Left hindlimb (tissue), 1 donor: ENCODE measurements at places on chromosomes 16 and 17.

- peak; percentile 83 for DNase-seq
These were observed 98.9 kb downstream of the AATF start for GRCh38 chr17:37047631-37048104.

GRCh38 chr17:28346199-28346580 lies 10.6 kb downstream of the TNFAIP1 start:
- DNase-seq = no peak

GRCh38 chr17:44543213-44543904 lies 13.9 kb upstream of the FZD2 start:
- peak; percentile 73 for DNase-seq

GRCh38 chr17:62093188-62094155 lies 28.4 kb upstream of the MED13 start:
- no peak for DNase-seq

DNA sequence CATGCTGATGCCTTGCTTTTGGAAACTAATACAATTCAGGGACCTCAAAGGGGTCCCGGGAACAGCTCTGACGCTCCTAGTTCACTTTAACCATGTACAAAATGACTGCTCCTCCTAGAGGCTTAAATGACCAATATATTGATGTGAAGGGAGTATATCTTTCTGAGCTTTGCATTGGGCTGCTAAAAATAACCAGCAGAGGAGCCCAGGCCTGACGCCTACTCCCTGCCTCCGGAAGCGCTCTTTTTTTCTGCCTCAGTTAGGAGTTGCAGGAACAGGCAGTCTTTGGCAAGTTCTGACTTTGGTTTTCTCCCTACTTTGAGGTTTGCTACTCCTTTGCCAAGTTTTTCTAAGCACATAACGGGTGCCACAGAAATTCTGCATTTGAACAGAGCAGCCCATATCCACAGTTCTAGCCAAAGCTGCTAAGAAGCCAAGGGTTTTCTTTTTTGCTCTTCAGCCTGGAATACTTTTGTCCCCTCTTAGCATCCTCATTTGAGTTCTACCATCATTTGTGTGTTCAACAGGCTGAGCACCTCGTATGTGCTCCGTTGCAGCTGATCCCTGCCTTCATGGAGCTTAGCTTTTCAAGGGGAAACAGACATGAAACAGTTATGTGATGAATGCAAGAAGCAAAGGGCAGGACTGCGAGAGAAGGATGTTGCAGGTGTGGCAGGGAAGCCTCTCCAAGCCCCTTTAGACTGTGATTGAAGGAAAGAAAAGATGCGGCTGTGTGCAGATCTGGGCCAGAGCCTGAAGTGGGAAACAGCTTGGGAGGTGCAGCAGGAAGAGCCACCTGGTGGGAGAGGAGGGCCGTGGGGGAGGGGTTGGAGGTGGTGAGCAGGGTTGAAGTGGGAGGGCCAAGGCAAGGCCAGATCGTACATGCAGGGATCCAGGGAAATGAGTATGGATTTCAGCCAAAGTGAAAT lies 2.8 kb upstream of the NAGPA start:
- DNase-seq = peak; percentile 33

- DNase-seq = no peak
These were observed 152.4 kb downstream of the ZNF423 start for GRCh38 chr16:49703483-49703882.

DNA sequence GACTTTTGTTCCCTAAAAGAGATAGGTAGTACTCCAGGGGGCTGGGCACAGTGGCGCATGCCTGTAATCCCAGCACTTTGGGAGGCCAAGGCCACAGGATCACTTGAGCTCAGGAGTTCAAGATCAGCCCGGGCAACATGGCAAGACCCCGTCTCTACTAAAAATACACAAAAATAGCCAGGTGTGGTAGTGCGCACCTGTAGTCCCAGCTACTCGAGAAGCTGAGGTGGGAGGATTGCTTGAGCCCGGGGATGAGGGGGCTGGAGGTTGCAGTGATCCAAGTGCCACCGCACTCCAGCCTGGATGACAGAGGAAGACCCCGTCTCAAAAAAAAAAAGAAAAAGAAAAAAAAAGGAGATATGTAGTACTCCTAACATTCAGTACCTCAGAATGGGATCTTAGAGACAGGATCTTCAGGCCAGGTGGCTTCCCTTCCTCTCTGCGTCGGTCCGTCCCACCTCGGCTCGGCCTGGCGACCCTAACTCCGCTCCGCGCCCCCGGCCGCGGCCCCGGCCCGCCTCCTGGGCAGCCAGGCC lies 89.6 kb downstream of the CDC27 start:
- DNase-seq = no peak

- DNase-seq = no peak
These were observed 10.8 kb upstream of the CDR2 start for GRCh38 chr16:22385196-22385595.

DNA sequence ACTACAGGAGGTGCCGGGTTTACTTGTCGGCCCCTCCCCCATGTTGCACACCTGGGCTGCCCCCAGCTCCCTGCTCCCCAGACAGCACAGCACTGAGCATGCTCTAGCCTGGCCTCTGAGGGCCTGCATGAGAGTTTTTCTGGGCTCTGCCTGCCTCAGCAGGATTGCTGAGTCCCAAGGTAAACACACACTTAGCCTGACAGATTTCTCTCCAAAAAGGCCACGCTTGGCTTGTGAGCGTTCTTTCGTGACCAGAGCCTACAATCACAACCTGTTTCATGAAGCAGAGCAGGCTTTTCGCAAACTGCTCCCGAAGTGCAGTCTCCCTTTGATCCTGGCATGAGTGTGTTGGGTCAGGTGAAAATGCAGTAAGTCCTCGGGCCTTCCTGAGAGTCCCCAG lies 9.8 kb upstream of the CD300E start:
- no peak for DNase-seq

GRCh38 chr16:2980227-2981176 lies at the start of gene PKMYT1:
Gene PKMYT1, minus strand, starts transcription at chr16:2980446. Its CDS starts 789 bp downstream, at chr16:2979657.
- peak; percentile 95 for DNase-seq

GRCh38 chr16:4537376-4538343 lies 913 bp downstream of the CDIP1 start:
- no peak for DNase-seq

DNA sequence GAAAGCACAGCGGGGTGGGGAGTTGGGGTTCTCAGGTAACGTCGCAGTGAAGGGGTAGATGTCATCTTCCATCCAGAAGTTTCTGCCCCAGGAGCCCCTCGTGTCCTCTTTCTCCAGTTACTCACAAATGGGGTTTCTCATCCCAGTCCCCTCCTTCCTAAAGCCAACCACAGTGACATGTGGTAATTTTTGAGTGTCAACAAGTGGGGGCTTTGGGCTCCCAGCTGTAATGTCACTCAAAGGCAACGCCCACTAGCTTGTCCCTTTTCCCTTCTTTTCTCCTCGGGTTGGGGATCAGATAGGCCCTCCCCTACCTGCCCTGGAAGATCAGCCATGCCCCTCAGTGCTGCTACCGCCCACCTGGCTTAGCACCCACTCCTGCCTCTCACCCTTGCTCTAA lies 14.4 kb downstream of the IRX5 start:
- DNase-seq = no peak

GRCh38 chr17:1830288-1830687 lies 483 bp downstream of the RPA1 start:
- DNase-seq = no peak

GRCh38 chr17:56290101-56290801 lies 137.0 kb downstream of the ANKFN1 start:
- no peak for DNase-seq

GRCh38 chr17:59676716-59677115 lies 30.5 kb downstream of the PTRH2 start:
- DNase-seq = no peak

DNA sequence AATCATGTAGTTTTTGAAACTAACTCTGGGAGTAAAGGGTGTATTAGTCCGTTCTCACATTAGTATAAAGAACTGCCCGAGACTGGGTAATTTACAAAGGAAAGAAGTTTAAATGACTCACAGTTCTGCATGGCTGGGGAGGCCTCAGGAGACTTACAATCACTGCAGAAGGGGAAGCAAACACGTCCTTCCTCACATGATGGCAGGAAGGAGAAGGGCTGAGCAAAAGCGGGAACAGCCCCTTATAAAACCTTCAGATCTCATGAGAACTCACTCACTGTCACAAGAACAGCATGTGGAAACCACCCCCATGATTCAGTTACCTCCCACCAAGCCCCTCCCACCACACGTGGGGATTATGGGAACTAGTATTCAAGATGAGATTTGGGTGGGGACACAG lies 256.5 kb upstream of the TNRC6C start:
- no peak for DNase-seq

DNA sequence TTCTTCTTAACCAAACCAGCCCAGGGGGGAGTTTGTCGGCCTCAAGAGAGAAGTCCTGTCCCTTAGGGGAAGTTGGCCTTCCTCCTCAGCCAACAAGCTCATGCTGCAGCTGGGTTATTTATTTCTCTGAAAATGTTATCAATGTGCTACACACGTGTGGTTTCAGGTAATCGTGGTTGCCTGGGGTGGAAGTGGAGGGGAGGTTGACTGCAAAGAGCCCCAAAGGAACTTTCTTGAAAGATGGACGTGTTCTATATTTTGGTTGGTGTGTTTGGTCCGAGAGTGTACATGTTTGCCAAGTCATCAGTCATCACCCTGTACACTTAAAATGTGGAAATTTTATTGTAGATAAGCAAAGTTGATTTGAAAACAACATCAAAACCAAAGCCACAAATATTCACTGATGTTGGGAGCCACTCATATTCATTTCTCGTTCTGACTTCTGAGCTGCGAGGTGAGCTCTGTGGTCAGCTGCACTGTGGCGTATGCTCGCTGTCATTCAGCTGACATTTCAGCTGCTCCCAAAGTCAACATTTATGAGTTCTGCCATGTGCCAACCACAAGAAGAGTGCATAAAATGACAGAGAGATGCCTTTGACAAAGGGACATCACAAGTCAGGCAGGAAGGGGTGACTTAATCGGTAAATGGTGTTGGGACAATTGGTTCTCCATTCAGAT lies 26.5 kb upstream of the ADGRG1 start:
- DNase-seq = no peak

DNA sequence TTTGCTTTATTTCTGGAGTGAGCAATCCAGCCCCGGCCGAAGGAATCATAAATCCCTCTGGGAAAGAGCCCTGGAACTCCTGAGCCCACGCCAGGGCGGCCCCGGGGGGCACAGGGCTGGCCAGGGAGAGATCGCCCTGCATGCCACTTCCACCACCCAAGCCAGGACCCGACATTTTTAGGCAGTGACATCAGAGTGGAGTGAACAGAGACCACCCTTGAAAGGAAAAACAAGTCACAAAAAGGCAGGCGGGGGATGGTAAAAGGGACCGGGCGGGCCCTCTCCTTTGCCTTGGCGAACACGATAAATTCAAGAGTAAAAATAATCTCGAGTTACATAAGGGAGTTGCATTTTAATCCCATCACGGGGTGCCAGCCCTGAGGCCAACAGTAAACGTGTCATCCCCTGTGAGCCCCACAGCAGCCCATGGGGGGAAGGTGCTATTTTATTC lies 284.1 kb downstream of the C16orf95 start:
- DNase-seq = no peak

DNA sequence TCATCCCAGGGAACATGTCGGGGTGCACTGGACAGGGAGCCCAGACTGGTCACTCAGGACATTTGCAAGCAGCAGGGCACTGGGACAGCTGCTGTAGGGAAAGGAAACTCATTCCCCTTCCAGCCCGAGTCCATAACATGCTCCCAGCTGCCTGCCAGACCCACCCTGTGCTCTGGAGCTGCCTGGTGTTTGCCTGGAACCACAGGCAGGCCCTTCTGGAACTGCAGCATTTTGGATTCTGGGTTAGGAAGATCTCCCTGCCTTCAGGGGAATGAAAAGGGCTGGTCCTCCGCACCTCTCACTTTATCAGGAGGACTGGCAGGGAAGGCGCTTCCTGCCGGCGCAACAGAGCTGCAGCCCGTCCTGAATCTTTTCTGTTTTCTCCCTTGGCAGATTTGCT lies 41.2 kb downstream of the MEAK7 start:
- no peak for DNase-seq

DNA sequence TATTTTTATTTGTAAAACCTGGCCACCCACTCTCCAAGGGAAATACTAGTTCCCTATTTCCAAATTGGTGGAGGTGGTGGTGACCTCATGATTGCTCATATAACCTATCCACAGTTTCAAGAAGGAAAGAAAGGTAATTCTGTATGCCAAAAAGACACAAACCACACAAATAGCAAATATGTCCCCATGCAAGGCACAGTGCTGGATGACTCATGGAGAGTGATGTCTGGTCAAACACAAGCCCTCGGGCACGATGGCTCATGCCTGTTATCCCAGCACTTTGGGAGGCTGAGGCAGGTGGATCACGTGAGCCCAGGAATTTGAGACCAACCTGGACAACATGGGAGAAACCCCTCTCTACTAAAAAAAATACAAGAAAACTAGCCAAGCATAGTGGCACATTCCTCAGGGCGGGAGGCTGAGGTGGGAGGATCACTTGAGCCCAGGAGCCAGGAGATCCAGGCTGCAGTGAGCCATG lies 64.2 kb downstream of the GNA13 start:
- DNase-seq = no peak

DNA sequence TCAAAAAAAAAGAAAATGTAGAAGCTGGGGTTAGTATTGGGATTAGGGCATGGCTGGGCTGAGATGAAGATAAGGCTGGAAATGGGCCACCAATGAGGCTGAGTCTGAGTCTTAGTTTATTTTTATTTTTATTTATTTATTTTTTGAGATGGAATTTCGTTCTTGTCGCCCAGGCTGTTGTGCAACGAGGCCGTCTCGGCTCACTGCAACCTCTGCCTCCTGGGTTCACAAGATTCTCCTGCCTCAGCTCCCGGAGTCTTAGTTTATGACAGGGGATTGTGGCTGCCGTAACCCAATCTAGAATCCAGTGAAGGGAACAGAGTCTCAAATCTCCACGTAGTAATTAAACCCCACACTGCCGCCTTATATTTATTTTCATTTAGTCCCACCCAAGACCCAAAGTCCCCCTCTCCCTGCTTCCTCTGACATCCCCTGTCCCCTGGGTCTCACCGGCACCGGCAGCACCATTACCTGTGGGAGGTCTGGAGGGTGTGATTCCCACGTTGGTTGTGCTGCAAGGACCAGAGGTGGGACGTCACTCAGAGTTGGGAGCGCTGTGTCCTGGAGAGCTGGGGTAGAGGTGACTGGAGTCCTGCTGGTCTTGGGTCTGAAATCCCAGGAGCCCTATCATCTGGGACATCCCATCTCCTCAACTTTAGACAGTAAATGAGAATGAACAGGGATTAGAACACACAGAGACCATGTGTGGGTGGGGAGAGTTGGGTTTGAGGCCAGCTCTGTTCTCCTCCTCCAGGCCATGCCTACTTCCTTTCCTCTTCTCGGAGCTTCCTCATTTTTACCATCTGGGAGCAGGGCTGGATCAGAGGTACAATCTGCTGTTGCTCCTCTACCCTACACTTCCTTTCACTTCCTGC lies at the start of gene CLEC10A:
CLEC10A (minus strand) TSS at position 671 of the 875 bp plus-strand sequence. CDS start 1,439 bp downstream, outside the sequence.
- DNase-seq = no peak

GRCh38 chr16:83843657-83844056 lies 35.9 kb downstream of the HSBP1 start:
- DNase-seq = no peak

GRCh38 chr16:80684136-80684765 lies 120.1 kb downstream of the CDYL2 start:
- DNase-seq = no peak

GRCh38 chr17:57373048-57373447 lies 116.7 kb downstream of the MSI2 start:
- DNase-seq = no peak
